ENCODE measurements at places on chromosomes 7 and 10.

- DNase-seq: no peak
These were observed 14.2 kb downstream of the CPN1 start for GRCh38 chr10:100067466-100067865.

DNA sequence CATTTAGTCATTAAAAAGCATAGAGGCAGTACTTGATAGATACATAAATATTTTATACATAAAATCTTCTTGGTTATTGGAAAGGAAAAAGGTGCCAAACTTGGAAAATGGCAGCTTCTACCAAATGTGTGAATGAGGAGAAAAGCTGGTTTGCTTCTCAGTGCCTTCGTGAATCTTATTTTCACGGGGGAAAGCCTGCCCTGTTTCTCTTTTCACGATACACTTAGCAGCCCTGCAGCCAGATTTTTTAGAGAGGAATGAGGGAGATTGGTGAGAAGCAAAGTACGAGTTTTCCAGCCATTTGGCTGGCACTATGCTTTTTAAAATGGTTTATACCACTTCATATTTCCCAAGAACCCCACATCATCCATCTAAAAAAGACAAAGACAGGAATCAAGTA, 22.9 kb upstream of the C1QL3 start:
- DNase-seq: no peak

DNA sequence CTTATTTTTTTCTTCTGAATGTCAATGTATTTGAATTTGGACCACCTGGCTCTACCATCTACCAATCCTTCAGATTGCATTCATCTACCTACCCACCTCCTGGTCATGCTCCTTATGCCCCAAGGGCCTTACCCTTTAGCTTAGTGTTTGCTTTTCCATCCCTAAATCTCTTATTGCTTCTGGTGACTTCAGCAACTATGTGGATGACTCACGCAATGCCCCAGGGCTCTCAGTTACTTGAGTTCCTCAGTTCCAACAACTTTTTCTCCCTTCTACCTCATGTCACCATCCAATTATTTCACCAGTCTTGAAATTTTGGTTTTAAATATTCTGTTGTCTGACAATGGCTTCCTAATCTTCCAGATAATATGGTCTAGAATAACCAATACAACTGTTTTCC, 118.9 kb downstream of the CFAP58 start:
- no peak for DNase-seq

DNA sequence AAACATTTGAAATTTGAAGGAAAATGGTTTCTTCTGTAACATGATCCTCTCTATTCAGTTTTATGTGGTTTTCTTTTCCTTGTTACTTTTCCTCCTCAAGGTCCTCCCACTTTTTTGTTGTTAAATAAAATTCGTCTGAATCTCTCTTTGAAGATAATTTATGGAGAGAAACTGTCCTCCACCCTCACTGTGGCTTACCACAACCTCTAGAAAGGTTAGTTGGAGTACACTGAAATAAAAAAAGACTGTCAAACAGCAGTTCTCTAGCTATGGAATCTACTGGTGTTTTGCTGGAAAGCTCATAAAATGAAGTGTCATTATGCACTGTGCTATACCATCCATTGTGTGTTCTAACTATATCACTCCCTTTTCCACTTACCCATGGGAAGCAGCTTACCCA, 189.4 kb downstream of the HDAC9 start:
- no peak for DNase-seq

Data from stimulated activated CD8-positive, alpha-beta memory T cell treated with anti-CD3 and anti-CD28 coated beads, Interleukin-4, amount 100 ng/mL, for 1 hour (primary cell).